ENCODE measurements at places on chromosomes 2 and 18.
A peak's percentile ranks its signal among the peaks of the same experiment; 100 is the strongest.

- DNase-seq: peak; percentile 78
Measured at GRCh38 chr18:3998698-3999333, 456.3 kb downstream of the DLGAP1 start.

- no peak for DNase-seq
Measured at GRCh38 chr2:36811071-36811470, 114.6 kb downstream of the VIT start.

DNA sequence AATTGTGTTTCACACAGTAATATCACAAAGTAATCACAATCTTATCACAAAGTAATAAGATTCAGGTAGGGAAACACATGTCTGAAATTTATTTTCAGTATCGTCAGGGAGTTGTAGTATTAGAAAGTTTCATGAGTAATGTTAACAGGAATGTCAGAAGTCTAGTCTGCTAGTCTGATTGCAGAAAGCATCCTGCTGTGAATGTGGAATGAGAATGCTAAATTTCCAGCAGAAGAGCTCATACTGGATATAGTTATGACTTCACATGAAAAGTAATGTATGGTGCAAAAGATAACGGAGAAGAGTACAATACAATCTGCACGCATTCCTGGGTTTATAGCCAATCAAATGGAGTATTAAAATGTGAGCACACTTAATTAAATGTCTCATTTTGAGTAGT, 494.7 kb upstream of the SETBP1 start:
- no peak for DNase-seq

DNA sequence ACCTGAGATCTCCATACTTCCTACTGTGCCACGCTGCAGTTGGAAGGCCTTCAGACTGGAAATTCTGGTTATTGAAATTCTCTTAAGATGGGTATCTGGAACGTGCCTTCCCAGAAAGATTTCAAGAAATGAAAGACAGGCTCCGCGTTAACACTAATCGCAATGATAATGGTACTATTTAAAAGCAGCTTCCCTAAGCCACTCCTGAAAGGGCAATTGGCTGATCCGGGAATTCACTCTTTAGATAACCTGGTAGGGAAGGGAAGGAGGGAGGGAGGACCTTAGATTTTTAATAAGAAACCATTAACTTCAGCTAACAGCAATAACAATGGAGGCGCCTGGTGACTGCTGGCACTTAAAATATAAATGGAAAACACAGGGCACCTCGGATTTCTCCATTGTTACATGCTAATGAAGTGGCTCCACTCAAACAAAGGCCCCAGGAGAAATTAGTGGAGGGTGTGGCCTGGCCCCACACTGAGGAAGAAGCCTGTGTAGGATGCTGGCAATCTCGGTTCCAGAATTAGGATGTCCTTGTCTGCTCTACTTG, 22.5 kb upstream of the MTA3 start:
- DNase-seq: no peak

DNA sequence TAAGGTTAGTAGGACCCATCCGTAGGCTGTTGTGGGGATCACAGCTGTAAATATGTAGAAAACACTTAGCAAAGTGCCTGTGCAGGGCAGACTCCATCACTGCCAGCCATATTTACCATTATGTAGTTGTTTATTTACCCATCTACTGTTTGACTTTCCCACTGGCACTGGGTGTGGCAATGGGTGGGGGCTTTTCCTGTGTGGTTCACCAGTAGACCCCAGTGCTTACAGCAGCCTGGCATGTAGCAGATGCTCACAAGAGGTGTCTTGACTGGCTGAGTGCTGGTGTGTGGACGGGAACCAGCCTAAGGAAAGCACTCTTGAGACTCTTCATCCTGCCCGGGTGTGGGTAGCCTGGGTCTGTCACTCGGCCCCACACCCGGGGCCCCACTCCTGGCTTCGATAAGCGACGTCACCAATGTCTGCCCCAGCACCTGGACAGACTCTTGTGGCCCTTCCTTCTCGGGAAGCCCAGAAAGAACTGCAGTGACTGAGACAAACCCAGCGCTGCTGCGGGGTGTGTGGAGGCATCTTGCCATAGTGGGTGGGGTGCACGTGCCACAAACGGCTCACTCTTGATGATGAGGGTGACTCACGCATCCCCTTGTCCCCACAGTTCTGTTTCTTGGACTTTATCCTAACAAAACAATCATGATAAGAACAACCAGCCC, 78.3 kb downstream of the HDAC4 start:
- DNase-seq: peak; percentile 46

Data from suppressor macrophage treated with lipopolysaccharide for 1 hour (primary cell).